ENCODE measurements at places on chromosomes 5 and 9. TPM values are rescaled to one million over a fixed set of nuclear protein-coding genes. Genes with fewer than 3 reads are reported as not detected.

Gene TLX3
- total RNA-seq = not detected

Gene LHX3
- not detected for total RNA-seq

Gene SEMA4D
- total RNA-seq = 13.4 TPM

Gene FRMPD1
- total RNA-seq = 1.6 TPM

Gene XPA
- 16.6 TPM for total RNA-seq

Gene CNTNAP3
- total RNA-seq = 20.8 TPM

Gene IRX1
- total RNA-seq = 3.1 TPM

Gene IFNA16
- not detected for total RNA-seq

Gene RAPGEF6
- 36.4 TPM for total RNA-seq

Gene DYNC2I2
- total RNA-seq = 114 TPM

Gene IFNA21
- not detected for total RNA-seq

Gene RAD23B
- 92.7 TPM for total RNA-seq

Gene ACSL6
- 3.3 TPM for total RNA-seq

Gene FLT4
- 23.9 TPM for total RNA-seq

Gene DRD1
- total RNA-seq = not detected

Gene CLIC3
- 1.2 TPM for total RNA-seq

Gene TNPO1
- 106 TPM for total RNA-seq

Gene ZFP2
- total RNA-seq = 2.7 TPM

Gene PCDHGA4
- 6.7 TPM for total RNA-seq
